ENCODE measurements at places on chromosomes 7 and 10. TPM values are rescaled to one million over a fixed set of nuclear protein-coding genes. Genes with fewer than 3 reads are reported as not detected.

INPP5A gene
- total RNA-seq, result 6.1 TPM

LIPJ gene
- total RNA-seq, result 0.16 TPM

CTTNBP2 gene
- total RNA-seq, result not detected

DNA sequence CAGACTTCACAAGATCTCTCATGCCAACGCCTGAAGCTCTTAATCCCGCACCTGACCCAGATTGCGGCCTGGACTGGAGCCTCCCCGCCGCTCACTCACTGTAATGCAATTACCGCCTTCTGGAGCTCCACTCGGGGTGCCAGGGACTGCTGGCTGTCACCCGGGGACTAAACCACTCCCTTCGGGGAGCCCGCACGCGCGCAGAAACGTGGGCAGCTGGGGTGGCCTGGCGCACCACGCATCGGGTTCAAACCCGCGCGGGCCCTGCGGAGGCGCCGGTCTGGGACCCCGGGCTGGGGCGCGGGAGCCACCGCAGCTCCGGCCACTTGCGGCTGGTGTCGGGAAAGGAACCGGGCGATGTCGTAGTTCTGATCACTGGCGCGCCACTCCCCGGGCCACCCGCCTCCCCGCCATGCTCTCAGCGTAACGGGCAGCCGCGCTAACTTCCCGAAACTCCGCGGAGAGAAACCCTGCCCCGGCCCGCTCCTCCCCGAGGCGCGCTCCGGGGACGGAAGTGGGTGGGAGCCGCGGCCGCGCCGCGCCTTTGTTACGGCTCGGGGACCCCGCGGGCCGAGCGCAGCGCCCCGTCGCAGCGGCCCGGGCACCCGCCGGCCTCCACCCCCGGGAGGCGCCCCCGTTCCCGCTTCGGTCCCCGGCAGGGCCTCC, 100.3 kb upstream of the SVIL start:
- peak; percentile 22 for DNase-seq

- DNase-seq, result no peak
These were observed 23.3 kb downstream of the CYP17A1 start for GRCh38 chr10:102813734-102814452.

- no peak for DNase-seq
These were observed 298.0 kb upstream of the KCND2 start for GRCh38 chr7:119974972-119975371.

DNA sequence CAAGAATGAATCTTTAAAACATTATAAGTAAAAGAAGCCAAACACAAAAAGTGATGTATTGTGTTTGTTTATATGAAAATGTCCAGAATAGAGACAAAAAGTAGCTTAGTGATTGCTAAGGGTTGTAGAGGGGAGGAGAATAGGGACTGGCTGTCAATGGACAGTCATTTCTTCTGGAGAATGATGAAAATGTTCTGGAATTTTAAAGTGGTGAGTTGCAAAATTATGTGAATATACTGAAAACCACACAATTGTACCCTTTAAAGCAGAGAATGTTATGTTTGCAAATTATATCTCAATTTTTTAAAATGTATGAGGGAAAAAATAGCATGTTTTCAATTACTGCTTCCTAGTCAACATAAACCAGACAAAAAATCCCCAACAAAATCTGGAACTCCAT, 174.2 kb downstream of the KMT2E start:
- DNase-seq, result no peak

DNA sequence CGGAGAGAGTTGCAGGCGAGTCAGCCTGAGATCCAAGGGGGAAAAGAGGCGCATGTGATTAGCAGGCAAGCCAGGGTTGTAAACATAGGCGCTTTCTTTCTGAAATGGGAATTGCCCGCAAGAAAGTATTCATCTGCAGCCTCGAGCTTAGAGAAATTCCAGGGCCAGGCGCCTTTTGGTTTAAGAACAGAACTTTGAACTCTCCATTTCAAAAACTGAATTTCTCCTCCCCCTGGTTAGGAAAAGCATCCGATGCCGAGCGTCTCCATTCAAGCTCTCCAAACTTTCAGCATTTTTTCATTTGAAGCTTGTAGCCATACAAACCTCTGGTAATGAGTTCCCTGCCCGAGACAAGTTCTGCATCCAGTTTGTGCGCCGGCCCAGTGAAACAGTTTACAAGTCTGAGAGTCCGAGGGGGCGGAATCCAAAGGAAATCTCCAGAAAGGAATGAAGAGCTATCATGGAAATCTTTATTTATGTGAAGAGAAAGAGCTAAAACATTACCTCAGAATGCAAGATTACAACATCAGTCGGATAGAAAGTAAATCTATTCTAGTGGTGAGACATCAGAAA, 69.9 kb downstream of the FAM204A start:
- DNase-seq, result no peak

GRCh38 chr10:122657729-122658128, 41.9 kb downstream of the C10orf120 start:
- DNase-seq, result no peak

DNA sequence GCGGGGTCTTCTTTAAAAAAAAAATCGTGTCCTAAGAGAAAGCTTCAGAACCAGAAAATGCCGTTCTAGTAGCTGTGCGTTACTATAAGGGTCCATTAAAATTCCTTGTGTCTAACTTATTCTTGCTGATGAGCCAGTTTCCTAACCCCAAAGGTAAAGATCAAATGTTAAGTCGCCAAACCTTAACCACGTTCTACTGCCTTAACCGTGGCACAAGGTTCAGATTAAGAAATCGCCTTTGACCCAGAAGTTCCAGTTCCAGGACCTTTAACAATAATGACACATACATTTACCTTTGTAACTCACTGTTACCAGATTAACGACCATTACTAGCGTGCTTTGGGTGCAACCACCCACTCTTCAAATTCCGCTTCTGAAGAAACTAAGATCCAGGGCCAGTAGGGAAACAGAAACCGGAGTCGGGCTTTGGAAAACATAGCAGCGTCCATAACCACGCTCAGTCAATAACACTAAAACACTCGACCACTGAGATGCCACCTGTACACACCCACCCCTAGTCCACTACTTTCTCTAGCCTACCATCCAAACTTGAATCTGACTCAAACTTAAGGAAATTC, 620 bp downstream of the BET1 start:
- no peak for DNase-seq

DNA sequence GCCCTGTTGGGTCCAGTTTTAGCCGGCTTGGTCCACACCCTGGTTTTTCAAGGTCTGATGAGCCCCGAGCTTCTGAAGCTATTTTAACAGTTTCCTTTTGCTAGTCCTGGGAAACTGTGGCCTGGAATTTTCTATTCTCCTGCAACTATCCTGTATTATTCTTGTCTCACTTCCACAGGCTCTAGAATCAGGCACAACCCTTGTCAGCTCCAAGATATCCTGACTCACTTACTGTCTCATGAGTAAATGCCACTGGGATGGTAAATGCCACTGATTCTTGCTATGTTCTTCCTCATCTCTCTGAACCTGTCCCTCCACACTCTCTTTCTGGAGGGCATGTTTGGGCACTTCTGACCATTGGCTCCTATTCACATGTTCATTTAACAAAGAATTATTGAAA, 611.5 kb upstream of the IGFBP3 start:
- DNase-seq, result no peak

DNA sequence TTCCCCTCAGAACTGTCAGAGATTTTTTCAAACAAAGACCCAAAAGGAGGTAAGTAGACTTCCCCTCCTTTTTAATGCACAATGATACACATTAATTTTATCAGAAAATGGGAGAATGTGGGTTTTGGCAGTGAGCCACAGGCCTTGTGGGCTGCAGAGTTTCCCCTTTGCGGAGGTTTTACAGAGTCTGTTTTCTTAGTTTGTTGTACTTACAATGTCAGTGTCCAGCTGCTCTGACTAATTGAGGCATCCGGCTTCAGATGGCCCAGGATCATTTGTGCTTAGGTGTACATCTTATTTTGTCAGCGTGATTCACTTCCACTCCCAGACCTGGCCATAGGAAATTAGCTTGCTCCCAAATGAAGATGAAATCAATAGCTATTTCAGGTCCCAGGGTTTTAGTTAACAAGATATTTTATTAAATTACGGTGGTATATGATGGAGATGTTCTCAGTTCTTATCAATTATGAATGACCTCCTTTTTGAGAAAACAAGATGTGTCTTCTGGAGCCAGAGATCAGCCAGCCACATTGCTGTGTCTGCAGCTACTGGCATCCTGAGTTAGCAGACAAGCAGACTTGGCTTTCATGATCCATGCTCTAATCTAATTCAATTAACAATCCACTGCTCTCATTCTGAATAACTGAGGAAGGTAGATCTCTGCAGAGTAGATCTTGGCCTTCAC, 1086.6 kb upstream of the SORCS1 start:
- no peak for DNase-seq

Measured in CD8-positive, alpha-beta memory T cell (primary cell).